ENCODE measurements at places on chromosomes 5 and 9.

GRCh38 chr5:95647886-95648860 is 1.6 kb downstream of the RFESD start:
- no peak for DNase-seq

GRCh38 chr5:127909066-127909465 is 174.5 kb upstream of the SLC12A2 start:
- peak; percentile 44 for DNase-seq

DNA sequence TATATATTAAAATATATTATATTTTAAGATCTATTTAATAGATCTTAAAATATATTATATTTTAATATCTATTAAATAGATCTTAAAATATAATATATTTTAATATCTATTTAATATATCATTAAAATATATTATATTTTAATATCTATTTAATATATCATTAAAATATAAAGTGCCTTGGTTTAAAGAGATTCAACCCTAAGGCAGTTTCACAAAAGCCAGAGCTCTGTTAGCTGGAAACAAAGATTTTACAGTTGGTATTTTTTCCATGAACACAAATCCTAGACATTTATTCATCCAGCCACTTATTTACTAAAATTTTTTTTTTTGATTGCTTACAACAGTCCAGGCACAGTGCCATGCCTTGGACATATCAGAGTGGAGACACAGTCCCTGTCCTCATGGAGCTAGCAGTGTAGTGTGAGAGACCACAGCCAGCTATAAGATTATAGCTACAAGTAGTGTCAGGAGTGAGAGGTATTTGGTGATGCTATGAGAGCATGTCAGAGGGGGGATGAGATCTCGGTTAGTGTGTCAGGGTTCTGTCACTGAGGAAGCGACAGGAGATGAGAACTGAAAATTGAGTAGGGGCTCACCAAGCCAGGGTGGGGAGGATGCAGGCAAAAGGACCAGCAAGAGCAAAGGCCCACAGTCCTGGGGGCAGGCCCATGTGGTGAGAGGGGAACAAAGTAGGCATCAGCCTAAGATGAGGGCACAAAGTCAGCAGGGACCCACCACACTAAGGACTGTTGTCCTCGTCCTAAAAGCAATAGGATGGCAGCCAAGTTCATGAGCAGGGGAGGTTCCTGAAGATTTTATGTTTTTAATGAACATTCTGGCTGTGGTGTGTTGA is 74.5 kb downstream of the FBXO38 start:
- no peak for DNase-seq

GRCh38 chr5:87327998-87328397 is 60.3 kb downstream of the RASA1 start:
- no peak for DNase-seq

DNA sequence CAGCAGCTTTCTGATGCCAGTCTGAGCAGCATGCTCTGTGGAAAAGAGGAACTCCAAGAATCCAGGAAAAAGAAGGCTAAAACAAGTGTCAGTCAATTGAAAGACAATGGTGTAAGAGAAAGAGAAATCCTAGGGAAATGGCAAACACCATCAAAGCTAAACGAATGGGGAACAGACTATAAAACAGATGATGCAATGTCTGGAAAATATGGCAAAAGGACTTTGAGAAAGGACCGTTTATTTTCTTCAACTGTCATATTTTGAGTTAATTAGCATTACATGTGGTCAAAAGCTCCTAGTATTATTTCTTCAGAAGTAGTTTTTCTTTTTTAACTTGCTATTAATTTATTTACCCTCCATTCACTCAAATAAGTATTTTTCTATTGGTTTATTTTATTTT is 465.2 kb downstream of the LRRC70 start:
- no peak for DNase-seq

DNA sequence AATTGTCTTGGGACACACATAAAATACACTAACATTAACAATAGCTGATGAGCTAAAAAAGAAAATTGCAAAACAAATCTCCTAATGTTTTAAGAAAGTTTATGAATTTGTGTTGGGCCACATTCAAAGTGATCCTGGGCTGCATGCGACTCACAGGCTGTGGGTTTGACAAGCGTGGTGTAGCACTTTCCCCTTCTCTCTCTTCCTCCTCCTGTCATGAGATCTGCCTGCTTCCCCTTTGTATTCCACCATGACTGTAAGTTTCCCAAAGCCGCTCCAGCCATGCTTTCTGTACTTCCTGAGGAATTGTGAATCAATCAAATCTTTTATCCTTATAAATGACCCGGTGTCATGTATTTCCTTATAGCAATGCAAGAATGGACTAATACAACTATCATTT is 178.0 kb downstream of the TLR4 start:
- DNase-seq = no peak
